NCI-H2107 (cell line): ENCODE measurements at places on chromosomes 16 and 17.

- no peak for DNase-seq
Observed at GRCh38 chr17:81414756-81415516, 19.7 kb downstream of the BAHCC1 start.

- DNase-seq = no peak
Observed at GRCh38 chr17:7191571-7192270, 12.6 kb upstream of the ASGR1 start.

GRCh38 chr16:88378836-88379693, 3.7 kb upstream of the ZNF469 start:
- no peak for DNase-seq

DNA sequence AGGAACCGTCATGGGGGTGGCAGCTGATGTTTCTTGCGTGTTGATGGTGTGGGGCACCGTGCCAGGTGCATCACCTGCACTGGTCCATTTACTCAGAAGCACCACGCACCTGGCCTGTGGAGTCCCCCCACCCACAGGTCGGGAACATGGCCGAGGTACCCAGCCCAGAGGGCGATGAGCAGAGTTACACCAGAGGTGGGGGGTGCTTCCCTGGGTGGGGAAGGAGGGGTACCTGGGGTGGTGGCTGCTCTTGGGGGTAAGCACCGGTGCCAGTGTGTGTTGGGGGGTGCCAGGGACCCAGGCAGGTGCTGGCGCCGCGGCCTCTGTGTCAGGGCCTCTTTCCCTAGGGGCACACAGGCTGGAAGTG, 5.0 kb upstream of the ZNF750 start:
- no peak for DNase-seq

- no peak for DNase-seq
Observed at GRCh38 chr16:64362193-64362592, 759.7 kb downstream of the CDH11 start.
